ENCODE measurements at places on chromosomes 5 and 9. TPM values are rescaled to one million over a fixed set of nuclear protein-coding genes. Genes with fewer than 3 reads are reported as not detected.

The HTR4 gene
- total RNA-seq, result not detected

DNA sequence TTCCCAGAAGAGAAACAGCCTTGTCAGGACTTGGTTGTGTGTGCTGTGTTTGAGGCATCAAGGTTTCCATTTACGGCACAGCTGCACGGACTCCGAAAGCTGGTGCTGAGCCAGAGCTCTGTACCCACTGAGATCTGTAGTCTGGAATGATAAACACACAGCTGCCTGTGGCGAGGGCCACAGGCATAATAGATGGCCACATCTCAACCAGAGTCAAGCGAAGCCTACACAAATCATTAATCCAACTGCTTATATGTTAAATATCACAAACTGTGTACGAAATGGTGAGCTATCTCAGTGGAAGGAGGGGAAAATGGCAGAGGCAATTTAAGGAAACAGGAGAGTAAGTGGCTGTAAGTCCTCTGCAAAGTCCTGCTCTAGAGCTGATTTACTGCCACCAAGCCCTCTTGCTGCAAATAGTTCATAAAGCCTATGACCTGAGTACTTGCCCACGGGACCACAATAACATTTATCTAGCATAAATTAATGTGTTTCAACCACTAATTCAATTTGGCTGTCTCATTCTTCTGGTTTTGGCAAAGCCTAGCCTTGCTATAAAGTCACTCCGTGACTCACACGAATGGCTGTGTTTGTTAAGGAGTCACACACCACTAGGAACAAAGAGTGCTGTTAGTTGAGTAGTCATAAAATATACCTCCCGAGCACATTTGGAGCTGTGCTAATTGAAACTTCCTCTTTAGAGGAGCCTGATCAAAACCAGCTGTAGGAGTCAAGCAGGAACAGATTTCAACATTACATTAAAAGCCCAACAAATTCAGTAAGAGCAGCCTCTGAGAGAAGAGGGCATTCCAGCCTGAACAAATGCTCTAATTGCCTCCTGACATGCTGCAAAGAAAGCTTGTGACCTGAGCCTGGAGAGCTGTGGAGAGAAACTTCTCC lies 738.6 kb upstream of the ZNF608 start:
- peaks cover 57% of the 10 kb centered on the region for H3K4me1 ChIP-seq
- H3K36me3 ChIP-seq, result no peaks in the 10 kb centered on the region
- peak overlapping the region; percentile 95 for H3K27ac ChIP-seq
- H3K27me3 ChIP-seq, result no peaks in the 10 kb centered on the region

- no peak for DNase-seq
- no peaks in the 10 kb centered on the region for H3K4me1 ChIP-seq
- H3K36me3 ChIP-seq, result no peaks in the 10 kb centered on the region
- peaks cover 74% of the 10 kb centered on the region for H3K27me3 ChIP-seq
Measured at GRCh38 chr9:35426627-35427026, 63.3 kb upstream of the RUSC2 start.

- no peak overlapping the region for H3K4me3 ChIP-seq
- peaks cover 9% of the 10 kb centered on the region for H3K4me1 ChIP-seq
- no peak overlapping the region for H3K27ac ChIP-seq
- no peaks in the 10 kb centered on the region for H3K27me3 ChIP-seq
Measured at GRCh38 chr9:122382901-122383850, 12.4 kb downstream of the PTGS1 start.

- no peak for DNase-seq
- peak overlapping the region; percentile 67 for H3K27ac ChIP-seq
Measured at GRCh38 chr5:81755320-81755719, 4.4 kb upstream of the SSBP2 start.

DNA sequence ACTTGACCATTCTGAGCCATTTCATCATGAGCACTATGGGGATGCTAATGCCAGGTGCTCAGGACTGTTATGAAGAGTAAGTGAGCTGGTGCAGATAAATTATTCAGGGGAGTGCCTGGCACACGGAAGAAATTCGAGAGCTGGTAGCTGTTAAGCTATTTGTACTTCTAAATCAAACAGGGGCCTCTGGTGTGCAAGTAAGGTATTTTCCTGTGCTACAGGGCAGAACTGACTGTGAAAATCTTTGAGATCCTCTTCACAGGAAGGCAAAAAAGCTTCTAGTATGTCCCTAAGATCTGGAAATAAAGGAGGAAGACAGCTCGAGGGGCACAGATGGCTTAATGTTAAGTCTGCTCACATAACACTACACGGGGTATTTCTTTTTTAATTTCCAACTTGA lies 106.3 kb upstream of the SPOCK1 start:
- H3K4me3 ChIP-seq, result no peak overlapping the region
- no peak for DNase-seq
- H3K4me1 ChIP-seq, result peaks cover 35% of the 10 kb centered on the region

The FKTN gene
- total RNA-seq, result 23.7 TPM
